HepG2 (cell line): ENCODE measurements at places on chromosomes 6 and 20. TPM values are rescaled to one million over a fixed set of nuclear protein-coding genes. Genes with fewer than 3 reads are reported as not detected.

DNA sequence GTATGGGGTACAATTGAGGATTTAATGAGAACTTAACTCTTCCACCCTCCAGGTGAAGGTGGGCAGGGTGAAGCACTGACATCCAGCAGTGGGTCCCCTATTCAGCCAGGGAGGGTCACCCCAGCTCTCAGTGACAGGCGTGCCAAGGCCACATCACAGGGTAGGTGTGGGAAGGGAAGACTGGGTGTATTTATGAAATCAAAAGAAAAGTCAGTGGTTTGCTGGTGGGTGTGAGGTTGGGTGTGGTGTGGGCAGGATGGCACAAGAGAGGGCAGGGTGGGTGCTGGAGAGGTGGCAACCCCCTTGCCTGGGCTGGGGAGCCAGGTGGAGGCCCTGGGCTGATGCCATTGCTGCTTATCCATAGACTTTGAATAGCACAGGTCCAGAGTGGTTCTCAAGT, 16.6 kb downstream of the SYNDIG1 start:
- H3K36me3 ChIP-seq: no peaks in the 10 kb centered on the region
- H3K4me1 ChIP-seq: no peaks in the 10 kb centered on the region
- no peak overlapping the region for H3K4me3 ChIP-seq

- no peaks in the 10 kb centered on the region; the same call in 2 of the 3 replicates for H3K27me3 ChIP-seq
- no peaks in the 10 kb centered on the region for H3K36me3 ChIP-seq
- peaks cover 31% of the 10 kb centered on the region for H3K4me1 ChIP-seq
- H3K4me3 ChIP-seq: no peak overlapping the region
Observed at GRCh38 chr20:3842348-3842930, 4.2 kb upstream of the MAVS start.

GRCh38 chr6:136520517-136520916, 29.7 kb downstream of the MAP7 start:
- no peak for DNase-seq
- H3K36me3 ChIP-seq: no peaks in the 10 kb centered on the region
- no peak overlapping the region for H3K27ac ChIP-seq
- no peaks in the 10 kb centered on the region for H3K4me1 ChIP-seq

DNA sequence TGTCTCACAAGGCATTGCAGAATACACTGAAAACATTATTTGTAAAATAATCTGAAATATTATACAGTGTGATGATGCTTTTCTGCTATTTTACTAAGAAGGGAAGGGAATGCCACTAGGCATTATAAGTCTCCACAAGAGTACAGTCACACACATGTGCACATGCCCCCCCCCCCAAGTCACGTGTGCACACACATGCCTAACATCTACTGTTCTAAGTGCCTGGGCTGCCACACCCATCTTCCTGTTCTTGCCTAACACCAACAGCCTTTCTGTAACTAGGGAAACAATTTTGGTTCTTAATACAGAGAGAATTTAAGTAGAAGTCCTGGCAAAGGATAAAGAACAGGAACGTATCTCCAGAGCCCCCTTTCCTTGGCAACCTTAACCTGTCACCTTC, 58.2 kb upstream of the BCLAF1 start:
- H3K4me1 ChIP-seq: no peaks in the 10 kb centered on the region
- H3K27ac ChIP-seq: no peak overlapping the region
- no peaks in the 10 kb centered on the region for H3K36me3 ChIP-seq
- H3K4me3 ChIP-seq: no peak overlapping the region
- 0 out of 3 replicates have a peak, but pooled peaks cover 3% of the 10 kb centered on the region for H3K27me3 ChIP-seq

GRCh38 chr6:21451546-21452013, 142.0 kb upstream of the SOX4 start:
- H3K36me3 ChIP-seq: no peaks in the 10 kb centered on the region
- no peak overlapping the region; the same call in 1 of the 2 replicates for H3K4me3 ChIP-seq

GRCh38 chr6:34391473-34391785, 1.0 kb downstream of the NUDT3 start:
- peak overlapping the region; percentile 86 for H3K4me3 ChIP-seq
- H3K27ac ChIP-seq: peak overlapping the region; percentile 93
- no peak for DNase-seq
- peaks cover 47% of the 10 kb centered on the region for H3K4me1 ChIP-seq
- H3K36me3 ChIP-seq: no peaks in the 10 kb centered on the region

GRCh38 chr6:53701333-53702218, 36.0 kb upstream of the KLHL31 start:
- no peaks in the 10 kb centered on the region for H3K27me3 ChIP-seq
- H3K27ac ChIP-seq: no peak overlapping the region
- no peak for DNase-seq
- H3K4me1 ChIP-seq: no peaks in the 10 kb centered on the region
- H3K36me3 ChIP-seq: no peaks in the 10 kb centered on the region

DNA sequence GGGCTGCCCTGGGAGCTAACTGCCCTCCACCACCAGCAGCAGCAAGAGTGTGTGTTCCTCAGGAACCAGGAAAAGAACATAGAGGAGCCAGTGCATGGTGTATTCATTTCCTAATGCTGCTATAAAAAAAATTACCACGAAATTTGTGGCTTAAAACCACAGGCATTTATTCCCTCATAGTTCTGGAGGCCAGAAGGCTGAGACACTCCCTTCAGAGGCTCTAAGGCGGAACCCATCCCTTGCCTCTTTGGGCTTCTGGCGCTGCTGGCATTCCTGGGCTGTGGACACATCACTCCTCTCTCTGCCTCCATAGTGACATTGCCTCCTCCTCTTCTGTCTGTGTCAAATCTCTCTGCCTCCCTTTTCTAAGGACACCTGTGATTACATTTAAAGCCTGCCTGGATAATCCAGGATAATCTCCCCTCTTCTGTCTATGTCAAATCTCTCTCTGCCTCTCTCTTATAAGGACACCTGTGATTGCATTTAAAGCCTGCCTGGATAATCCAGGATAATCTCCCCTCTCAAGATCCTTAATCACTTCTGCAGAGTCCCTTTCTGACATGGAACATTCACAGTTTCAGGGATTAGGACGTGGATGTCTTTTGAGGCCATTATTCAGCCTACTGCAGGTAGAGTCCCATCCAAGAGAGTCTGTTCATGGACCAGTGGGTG, 54.7 kb downstream of the NDUFAF5 start:
- H3K4me1 ChIP-seq: no peaks in the 10 kb centered on the region
- DNase-seq: no peak
- no peak overlapping the region for H3K27ac ChIP-seq
- no peaks in the 10 kb centered on the region for H3K36me3 ChIP-seq

GRCh38 chr20:4256874-4257273, 241.5 kb upstream of the RNF24 start:
- peaks cover 34% of the 10 kb centered on the region; the same call in 2 of the 3 replicates for H3K27me3 ChIP-seq
- no peak for DNase-seq
- no peak overlapping the region for H3K4me3 ChIP-seq
- no peaks in the 10 kb centered on the region for H3K36me3 ChIP-seq
- no peaks in the 10 kb centered on the region for H3K4me1 ChIP-seq

DNA sequence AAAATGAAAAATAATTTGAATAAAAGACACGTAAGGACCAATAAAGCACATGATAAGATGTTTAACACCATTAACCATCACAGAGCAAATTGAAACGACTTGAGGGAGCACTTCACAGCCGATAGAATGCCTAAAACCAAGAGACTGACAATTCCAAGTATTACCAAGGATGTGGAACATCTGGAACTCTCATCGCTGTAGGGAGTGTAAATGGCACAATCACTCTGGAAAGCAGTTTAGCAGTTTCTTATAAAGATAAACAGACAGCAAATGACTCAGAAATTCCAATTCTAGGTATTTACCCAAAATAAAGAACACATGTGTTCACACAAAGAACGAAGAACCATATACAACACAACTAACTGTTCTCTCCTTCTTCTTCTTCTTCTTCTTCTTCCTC, 8.5 kb upstream of the UBD start:
- no peak for DNase-seq
- H3K4me1 ChIP-seq: no peaks in the 10 kb centered on the region
- no peaks in the 10 kb centered on the region for H3K27me3 ChIP-seq

DNA sequence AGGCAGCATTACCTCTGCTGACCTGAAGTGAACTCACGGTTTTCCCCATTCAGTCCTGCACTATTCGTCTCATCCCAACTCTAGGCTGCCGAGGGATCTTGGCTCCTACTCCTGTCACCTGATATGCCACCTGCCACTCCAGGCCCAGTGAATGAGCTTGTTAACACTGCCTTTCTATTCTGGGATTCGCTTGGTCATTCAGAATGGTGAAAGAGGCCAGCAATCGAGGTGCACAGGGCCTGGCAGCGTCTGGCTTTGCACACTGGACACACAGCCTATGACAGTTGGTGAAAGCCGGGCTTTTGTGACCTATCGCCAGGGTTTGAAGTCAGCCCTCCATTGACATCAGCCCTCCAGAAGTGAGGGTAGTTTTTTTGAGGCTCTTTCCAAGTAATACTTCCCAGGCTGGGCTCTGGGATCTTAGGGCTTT, 59.3 kb upstream of the MYL9 start:
- H3K4me3 ChIP-seq: no peak overlapping the region
- no peaks in the 10 kb centered on the region for H3K27me3 ChIP-seq
- no peak for DNase-seq
- peaks cover 16% of the 10 kb centered on the region for H3K36me3 ChIP-seq
- H3K4me1 ChIP-seq: peaks cover 56% of the 10 kb centered on the region
- no peak overlapping the region for H3K27ac ChIP-seq

MRPL14 gene
- total RNA-seq: 178 and 191 TPM in 2 replicates

SLC22A16 gene
- total RNA-seq: not detected in 2 replicates

MAP7 gene
- 0.04 and 0.07 TPM in 2 replicates for total RNA-seq
